ENCODE measurements at places on chromosomes 4 and X.

DNA sequence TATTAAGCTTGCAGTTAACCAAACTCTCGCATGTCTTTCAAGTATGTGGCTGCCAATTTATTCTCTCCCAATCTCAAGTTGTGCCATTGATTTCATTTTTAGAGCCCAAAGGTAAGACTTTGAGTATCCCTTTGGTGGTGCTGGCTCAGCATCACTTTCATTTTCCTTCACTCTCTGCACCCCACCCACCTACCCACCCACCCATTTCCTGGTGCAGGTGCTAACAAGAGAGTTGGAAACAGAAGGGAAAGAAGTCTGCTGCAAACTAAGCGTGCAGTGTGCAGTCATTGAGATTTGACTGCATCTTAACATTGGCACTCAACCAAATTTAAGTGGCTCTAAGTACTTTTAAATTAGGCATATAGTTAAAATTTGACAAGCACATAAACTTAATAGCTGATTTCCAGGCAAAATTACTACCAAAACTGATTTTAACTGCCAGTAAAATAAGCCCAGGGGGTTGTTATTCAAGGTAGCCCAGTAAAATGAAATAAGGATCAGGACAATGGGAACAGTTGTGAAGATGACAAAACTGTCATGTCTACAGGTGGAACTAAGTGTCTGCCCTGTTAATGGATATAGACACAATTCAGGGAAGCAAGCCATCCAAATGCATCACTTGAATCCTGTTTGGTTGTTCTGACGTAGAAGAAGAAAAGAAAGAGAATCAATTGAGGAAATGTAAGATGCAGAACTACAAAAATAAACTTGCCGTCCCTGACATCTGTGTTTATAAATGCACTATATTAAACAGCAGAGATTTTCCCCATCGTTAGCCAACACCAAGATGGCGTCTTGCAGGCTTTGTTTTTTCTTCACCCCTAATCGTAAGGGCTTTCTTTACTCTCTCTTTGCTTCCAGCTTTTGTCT is 184.2 kb downstream of the KDR start:
- no peak for DNase-seq

- no peak for DNase-seq
Observed at GRCh38 chrX:130834830-130835229, 68.2 kb downstream of the ENOX2 start.

GRCh38 chr4:11198516-11199305 is 230.0 kb downstream of the HS3ST1 start:
- DNase-seq: no peak

GRCh38 chr4:70709611-70710205 is 12.1 kb upstream of the RUFY3 start:
- DNase-seq: no peak

GRCh38 chrX:78673246-78673645 is 14.1 kb upstream of the RTL3 start:
- no peak for DNase-seq

- DNase-seq: no peak
Observed at GRCh38 chr4:151725087-151725486, 35.7 kb downstream of the GATB start.

DNA sequence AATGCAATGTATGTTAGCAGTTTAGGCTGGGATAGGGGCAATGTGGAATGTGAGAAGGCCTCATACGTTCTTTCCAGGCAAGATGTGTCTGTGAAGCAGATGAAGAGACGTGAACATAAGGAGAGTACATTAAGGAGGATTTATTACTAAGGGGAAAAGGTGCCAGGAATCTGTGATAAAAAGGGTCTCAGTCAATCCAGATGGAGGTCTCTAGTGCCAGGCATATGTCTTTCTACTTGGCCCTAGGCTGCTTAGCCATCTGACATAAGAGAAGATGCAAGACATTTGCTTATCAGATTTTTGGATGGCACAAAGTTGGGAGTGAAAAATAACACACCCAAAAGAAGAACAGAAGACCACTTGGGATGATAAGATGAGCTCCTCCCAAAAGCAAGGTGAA is 93.0 kb upstream of the PRKG2 start:
- no peak for DNase-seq

GRCh38 chr4:145497199-145498149 is 15.8 kb downstream of the SMAD1 start:
- no peak for DNase-seq

Data from kidney (tissue), 22 donors.